ENCODE measurements at places on chromosomes 6 and 20.
A peak's percentile ranks its signal among the peaks of the same experiment; 100 is the strongest.

DNA sequence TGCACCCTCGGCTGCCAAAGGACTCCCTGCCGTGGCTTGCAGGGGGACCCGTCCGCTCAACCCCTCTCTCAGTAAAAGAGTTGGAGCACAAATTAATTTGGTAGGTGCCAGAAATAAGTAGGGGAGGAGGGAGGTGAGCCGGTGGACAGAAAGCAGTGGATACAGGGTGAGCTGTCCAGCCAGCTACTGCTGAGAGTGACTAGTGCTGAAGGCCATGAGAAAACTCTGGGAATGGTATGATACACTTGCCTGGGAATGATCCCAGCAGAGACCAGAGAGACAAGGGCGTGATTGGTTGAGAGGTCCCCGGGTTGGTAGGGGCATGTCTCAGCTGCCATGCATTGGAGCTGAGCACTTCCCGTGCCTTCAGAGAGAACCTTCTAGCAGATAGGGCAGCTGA, 15.7 kb downstream of the FOXQ1 start:
- DNase-seq, result no peak

DNA sequence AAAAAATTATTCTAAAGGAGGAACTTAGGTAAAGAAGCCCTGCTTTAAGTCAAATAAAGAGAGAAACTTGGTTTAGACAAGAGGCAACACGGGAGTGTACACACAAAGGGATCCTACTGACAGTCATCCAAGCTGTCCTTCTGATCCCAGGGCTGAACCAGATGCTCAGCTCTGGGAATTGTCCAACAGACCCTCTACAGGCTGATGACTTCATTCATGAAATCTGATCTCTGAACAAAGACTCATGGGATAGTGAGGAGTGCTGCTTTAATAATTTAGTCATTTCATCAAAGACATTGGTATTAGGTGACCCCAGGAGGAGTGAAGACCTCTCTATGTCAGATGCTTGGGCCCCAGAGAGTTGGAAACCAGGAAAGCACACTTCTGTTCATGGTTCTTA, 65.6 kb upstream of the ARMH2 start:
- DNase-seq, result no peak

GRCh38 chr6:138088326-138088762, 18.9 kb downstream of the PERP start:
- DNase-seq, result no peak

GRCh38 chr20:44471481-44471882, 4.2 kb upstream of the TTPAL start:
- no peak for DNase-seq

- DNase-seq, result no peak
Observed at GRCh38 chr6:108001696-108002231, 43.8 kb upstream of the SEC63 start.

DNA sequence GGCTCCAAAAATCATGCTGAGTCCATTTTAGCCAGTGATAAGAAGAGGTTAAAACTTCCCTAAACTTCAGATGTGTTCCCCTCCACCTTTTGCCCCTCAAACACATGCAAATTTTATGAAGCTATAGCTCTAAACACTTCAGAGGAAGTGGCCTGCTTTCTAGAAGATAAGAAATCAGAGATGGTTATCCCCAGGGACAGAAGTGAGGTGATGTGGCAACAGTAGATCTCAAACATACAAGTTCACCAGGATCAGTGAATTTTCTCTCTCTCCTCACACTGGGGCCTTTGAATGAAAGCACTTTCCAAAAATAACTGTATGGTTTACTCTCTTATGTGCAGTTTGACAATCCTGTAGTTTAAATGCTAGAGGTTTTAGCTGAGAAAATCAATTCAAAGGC, 332.0 kb downstream of the BTBD9 start:
- DNase-seq, result no peak

GRCh38 chr6:17656644-17657043, 50.1 kb downstream of the NUP153 start:
- no peak for DNase-seq

DNA sequence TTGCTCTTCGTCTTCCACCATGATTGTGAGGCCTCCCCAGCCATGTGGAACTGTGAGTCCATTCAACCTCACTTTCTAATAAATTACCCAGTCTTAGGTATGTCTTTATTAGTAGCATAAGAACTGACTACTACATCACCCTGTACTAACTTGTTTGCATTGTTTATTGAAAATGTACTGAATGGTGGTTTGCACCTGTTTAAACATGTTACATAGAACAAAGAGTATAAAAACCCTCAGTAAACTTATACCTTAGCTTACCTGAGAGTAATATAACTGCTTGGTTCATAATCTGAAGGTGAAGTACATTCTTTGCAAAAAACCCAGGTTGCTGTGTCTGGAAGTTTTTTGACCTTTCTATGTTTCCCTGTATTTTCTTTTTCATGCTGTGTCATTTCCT, 777.8 kb downstream of the TBC1D32 start:
- DNase-seq, result no peak

DNA sequence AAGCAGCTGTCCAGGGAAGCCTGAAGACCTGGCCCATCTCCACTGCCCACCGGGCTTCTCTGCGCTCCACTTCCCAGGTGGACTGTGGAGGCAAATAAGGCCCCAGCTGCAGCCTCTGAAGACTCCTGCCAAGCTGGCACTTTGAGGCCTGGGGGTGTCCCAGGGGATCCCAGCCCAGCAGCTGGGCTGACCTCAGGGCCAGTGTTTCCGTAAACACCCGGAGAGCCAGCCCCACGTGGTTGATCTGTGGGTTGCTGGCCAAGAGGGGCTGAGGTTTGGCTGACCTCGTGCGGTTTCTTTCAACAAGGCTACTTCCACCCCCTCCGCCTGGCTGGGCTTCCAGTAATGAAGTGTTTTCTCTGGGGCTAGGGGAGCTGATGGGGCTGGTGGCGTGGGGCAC, 12.4 kb upstream of the CCN5 start:
- peak; percentile 74 for DNase-seq

DNA sequence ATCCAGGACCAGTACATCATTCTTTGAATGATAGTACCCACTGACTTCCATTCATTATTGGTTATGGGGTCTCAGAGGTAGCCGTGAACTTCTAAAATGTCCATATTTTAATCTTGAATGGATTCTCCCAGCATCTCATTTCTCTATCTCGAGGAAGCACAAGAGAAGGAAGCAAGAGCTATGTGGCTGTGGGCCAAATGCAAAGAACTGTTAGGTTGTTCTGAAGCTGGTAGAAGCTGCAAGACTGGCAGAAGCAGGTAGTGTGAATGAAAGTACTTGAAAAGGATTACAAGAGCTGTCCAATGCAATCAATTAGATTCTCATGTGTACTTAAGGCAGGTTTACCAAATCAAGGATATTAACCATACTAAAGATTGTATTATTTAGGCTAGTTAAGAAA, 1131.8 kb downstream of the GRIK2 start:
- no peak for DNase-seq

DNA sequence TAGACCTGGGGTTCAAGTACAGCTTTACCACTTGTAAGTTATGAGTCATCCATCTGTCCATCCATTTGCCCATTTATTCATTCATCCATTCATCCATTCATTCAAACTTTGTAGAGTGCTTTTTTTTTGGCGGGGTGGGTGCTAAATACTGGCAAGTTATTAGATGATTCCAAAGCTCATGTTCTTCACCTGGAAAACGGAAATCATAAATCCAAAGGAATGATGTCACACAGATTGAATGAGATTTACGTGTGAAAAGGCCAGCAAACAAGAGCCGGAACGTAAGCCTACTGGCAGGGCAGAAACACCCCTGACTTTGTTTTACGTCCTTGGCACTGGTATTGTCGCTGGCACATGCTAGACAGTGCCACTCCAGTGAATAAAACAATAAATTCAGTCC, 480.9 kb upstream of the CHD6 start:
- no peak for DNase-seq

GRCh38 chr6:128482642-128483041, 37.8 kb downstream of the PTPRK start:
- no peak for DNase-seq

DNA sequence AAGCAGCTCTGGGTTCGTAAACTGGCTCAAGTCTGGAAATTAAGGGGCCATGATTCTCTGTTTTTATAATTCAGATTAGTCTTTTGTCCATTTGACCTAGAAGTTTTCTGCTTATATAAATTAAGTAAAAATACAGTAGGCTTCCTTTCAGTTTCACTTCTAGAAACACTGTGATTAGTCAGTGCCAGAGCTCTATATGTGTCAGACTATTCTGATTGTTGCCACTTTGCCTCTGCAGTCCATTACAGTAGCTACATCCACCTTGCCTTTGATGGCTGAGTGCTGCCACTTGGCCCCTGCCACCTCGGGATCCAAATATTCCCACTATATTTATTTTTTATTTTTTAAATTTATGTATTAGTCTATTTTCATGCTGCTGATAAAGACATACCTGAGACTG, 7.9 kb downstream of the ZC2HC1B start:
- no peak for DNase-seq

- DNase-seq, result no peak
Observed at GRCh38 chr6:108082539-108082938, 8.0 kb upstream of the OSTM1 start.

GRCh38 chr6:86856937-86857563, 80.3 kb upstream of the HTR1E start:
- DNase-seq, result no peak

DNA sequence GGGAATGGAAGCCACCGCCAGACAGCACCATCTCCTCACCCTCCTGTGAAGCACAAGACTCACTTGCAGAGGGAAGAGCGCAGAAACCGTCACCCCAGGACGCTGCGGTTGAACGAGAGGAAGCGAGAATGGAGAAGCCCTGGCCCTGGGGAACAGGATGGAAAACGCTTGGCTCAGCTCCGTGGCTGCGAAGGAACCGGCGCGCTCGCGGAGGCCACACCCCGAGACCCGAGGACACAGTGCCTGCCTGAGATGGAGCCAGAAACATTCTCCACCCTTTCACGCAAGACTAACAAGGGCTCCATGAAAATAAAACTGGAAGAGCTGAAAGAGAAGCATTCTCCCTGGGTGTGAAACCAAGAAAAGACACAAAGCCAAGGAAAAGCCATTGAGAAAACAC, 25.3 kb upstream of the CHRNA4 start:
- DNase-seq, result no peak

- DNase-seq, result no peak
Observed at GRCh38 chr6:166365806-166366205, 16.9 kb downstream of the MPC1 start.

DNA sequence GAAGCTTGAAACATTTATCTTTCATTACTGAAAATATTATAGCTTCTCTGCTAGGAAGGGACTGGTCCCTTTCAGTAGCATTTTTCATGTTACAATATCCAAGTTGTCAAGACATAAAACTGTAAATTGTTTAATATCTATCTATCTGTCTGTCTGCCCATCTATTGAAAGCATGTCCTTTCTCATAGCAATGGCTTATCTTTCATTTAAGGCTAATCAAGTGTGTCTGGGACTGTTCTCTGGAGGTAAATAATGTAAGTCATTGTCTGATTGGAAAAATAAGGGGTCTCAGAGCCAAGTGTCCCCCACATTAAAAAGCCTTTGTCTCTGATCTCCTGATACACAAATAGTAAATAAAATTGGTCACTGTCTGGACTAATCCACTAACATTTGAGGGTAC, 135.5 kb downstream of the PKHD1 start:
- no peak for DNase-seq

- DNase-seq, result no peak
Observed at GRCh38 chr6:132147530-132148011, 196.4 kb upstream of the CCN2 start.

DNA sequence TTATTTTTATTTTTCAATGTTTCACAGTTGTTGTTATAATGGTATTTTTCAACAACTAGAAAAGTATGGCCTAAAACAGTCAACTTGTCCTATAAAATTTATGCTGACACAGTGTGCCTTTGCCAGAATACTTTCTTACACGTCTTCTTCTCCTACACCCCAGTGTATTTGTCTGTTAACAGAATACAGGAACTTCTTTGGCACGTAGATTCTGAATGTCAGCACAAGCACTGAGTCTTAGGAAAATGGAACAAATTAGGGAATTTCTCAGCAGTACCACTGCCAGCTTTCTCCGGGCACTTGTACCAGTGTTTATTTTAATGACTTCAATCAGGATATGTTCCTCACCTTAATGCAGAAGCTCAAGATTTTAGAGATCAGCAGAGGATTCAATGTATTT, 26.7 kb upstream of the AKIRIN2 start:
- DNase-seq, result no peak

DNA sequence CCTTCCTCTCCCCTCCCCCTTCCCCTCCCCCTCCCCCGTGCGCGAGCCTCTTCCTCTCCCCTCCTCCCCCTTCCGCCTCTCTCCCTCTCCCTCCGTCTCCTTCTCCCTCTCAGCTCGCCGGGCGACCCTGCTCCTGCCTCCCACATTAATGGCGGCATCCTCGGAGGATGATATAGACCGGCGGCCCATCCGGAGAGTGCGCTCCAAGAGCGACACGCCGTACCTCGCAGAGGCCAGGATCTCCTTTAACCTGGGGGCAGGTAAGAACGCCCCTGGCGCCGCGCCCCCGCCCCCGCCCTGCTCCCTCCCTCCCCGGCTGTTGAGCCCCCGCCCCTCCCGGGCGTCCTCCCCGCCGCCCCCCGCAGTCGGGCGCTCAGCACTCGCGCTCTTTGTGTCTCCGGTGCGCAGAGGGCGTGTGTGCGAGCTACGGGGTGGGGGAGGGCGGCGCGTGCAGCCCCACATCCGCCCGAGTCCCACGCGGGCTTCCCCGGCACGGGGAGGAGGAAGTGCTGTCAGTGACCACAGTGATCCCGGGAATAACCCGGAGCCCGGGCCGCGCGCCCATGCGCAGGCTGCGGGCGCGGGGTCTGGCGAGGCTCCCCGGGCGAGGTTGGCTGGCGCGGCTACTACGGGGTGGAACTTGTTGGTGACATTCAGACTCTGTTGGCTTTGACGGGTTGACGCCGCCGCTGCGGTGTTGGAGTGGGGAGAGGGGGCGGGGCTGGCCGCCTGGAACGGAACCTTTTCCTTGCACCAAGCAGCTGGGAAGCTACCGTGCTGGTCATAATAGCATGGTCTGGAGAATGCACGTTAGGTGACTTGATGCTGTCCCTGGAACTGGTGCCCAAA, 33.2 kb downstream of the PHACTR1 start:
- peak; percentile 33 for DNase-seq

DNA sequence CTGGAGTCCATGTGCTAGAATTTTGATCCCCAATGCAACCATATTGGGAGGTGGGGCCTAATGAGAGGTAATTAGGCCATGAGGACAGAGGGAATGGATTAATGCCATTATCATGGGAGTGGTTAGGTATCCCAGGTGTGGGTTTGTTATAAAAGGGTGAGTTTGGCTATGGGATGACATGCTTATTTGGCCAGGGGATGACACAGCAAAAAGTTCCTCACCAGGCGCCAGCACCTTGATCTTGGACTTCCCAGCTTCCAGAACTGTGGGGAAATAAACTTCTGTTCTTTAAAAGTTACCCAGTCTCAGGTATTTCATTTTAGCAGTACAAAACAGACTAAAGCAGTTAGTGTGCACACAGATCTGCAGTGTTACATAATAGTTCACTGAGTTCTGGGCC, 84.1 kb downstream of the ADGB start:
- DNase-seq, result no peak

- no peak for DNase-seq
Observed at GRCh38 chr6:22099231-22099630, 197.6 kb downstream of the PRL start.

GRCh38 chr6:56652231-56652630, 9.5 kb upstream of the DST start:
- DNase-seq, result no peak

- no peak for DNase-seq
Observed at GRCh38 chr6:5486214-5486613, 224.9 kb downstream of the FARS2 start.
